ENCODE measurements at places on chromosomes 5 and 9.

- no peak for DNase-seq
These were observed 3.5 kb downstream of the NRARP start for GRCh38 chr9:137298401-137299202.

DNA sequence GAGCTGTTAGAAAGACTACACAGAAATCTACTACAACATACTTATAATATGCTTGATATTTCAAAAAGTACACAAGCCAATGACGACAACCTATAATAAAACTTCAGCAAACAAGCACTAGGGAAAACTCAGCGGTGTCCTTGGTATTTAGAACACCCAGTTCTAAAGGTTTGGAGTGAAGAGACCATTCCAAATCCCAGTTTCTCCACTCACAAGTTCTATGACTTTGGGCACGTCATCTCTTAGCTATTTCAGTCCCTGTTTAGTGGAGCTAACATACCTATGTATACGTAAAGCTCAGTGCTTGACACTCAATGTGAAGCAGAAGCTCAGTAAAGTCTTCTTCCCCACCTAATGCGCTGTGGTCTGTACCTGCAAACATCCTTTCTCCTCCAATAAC is 52.8 kb downstream of the MLLT3 start:
- DNase-seq = no peak

DNA sequence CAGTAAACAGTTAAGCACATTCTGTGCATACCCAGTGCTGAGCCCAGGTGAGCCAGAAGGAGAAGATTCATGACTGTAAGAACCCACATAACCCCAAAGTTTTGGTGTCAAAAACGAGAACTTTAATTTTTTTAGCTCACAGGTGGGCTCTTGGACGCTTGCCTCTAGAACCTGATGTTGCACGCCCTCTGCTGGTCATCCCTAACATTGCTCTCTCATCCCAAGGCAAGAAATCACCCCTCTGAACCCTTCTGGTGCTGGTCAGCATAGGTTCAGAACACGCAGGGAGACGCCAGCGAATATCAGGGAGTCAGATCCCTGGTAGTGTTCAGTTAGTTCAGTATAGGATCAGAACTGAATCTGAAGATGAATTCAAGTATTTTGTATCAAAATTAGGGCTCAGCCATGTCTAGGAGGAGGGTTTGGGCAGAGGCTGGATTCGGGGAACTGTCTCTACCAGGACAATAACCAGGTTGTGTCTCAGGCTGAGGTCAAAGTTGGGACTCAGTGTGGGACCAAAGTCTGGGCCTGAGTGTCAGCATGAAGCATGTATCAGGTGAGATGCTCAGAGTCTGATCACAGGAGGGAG is 4.1 kb upstream of the DNAJB5 start:
- no peak for DNase-seq

DNA sequence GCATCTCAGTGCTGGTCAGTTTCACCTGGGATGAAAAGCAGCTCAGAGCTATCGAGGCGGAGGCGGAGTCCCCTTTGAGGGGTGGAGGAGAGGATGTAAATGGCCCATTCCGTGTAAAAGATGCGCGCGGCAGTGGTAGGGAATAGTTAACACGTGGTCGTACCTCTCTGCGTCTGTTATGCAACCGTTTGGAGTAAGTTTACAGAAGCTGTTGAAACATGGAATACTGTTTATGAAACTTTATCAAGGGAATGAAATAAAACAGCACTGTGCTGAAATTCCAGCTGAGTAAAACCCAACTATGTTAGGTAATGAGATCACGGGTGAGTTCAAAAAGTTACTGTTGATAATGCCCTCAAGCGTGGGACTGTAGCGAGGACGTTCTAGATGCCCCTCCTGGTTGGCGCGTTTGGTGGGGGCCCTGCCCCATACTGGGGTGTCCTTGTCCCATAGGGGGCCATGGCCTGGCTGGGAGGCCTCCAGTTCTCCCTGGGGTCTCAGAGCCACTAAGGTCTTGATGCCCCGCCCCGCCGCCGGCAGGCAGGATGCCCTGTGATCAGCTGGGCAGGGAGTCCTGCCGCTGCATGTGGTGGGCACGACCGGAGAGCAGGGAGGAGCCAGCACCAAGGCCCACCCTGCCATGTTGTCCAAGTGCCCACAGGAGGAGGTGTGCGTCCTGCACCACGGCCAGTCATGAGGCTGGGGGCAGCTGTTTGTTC is 90.9 kb downstream of the COL5A1 start:
- DNase-seq = no peak

DNA sequence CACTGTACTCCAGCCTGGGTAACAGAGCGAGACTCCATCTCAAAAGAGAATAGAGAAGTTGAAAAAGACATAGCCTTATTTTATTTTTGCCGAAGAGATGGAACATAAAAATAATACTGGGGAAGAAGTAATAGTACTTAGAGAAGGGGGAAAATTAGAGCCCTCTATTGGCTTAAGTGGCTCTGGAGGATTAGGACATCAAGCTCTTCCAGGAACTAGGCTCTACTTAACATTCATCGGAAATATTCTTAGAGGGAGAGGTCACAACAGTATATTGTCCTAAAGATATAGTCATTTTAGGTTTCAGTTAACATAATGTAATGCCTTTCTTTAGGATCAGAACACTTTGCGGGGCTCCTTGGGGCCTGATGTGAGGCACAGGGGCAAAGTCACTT is 86.0 kb upstream of the PLPP1 start:
- DNase-seq = no peak

- no peak for DNase-seq
These were observed 1.3 kb downstream of the VCP start for GRCh38 chr9:35070823-35071813.

DNA sequence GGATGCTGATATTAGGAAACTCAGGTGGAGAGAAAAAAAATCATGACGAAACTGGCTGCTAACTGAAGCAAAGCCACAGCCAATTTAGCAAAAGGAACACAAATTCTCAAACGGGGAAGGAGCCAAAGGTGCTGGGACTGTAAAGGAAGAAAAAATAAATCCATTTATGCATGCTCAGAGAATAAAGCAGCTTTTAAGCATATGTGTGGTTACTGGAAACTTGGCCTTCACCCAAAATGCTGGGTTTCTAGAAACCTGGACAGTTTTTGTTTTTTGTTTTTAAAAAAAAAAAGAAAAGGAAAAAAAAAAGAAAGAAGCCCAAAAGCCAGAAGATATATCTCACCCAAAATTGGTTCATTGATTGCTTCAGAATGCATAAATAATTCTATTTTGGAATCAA is 8.0 kb downstream of the WHRN start:
- DNase-seq = no peak

DNA sequence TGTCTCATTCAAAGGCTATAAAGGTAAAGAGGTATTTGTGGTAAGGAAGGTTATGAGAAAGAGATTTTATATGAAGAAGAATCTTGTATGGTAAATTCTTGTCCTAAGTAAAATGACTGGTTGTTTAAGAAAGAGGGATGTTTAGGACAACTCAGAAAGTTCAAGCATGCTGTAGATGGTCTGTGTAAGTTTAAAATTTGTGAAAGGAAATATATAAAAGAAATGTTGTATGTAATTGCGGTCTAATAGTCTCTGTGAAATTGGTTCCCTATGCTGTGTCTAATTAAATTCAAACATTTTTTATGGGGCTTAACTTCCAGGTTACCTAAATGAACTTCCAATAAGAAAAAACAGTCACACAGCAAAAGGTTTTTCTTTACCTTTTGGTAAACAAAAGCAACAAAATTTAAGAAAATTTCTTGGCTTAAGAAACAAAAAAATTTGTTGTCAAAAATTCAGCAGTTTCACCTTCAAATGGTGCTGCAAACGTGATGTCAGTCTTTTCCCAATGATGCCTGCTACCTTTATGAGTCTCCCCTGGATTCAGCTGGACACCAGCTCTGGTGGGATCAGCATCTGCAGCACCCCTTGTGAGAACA is 83.0 kb upstream of the FCN1 start:
- no peak for DNase-seq

DNA sequence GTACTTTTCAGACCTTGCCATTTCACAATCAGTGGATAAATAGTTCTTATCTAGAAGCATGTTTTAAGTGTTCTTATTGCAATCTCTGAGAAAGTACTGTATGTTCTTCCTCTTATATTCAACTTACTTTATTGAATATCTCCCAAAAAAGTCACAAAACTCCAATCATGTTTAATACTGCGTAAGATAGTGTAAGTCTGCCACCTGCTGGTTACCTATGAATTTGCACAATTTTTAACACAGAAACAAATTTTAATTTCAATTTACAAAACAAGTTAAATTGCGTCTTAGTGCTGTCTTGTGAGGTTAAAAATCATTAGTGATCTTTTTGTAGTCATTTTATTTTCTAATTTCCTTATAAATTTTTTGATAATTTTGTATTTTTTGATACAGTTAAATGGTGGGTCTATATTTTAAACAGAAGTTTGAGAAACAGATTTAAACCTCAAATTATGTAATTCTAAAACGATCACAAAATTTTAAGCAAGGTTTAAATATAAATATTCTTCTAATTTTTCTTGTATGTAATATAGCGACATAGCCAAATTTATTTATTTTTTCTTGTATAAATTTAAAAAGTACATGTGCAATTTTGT is 115.8 kb downstream of the EMB start:
- no peak for DNase-seq

- DNase-seq = no peak
These were observed 42.5 kb downstream of the FNIP1 start for GRCh38 chr5:131754363-131754762.

Data from D721Med (cell line).